Posterior vena cava (tissue), 2 donors: ENCODE measurements at places on chromosomes 16 and 17. TPM values are rescaled to one million over a fixed set of nuclear protein-coding genes. Genes with fewer than 3 reads are reported as not detected.

The CCL1 gene
- total RNA-seq, result not detected

The NPB gene
- total RNA-seq, result 0.29 TPM

The NSF gene
- 49.5 TPM for total RNA-seq

The MT1M gene
- total RNA-seq, result 82.2 TPM

The NT5M gene
- total RNA-seq, result 3.0 TPM

The PRR11 gene
- total RNA-seq, result 0.81 TPM

The TPSD1 gene
- 0.57 TPM for total RNA-seq

The SLC38A7 gene
- 13.2 TPM for total RNA-seq

The KRTAP9-1 gene
- total RNA-seq, result not detected

The TLK2 gene
- 37.0 TPM for total RNA-seq

The NXN gene
- 46.3 TPM for total RNA-seq

The KRT15 gene
- total RNA-seq, result not detected

The LIMD2 gene
- 9.6 TPM for total RNA-seq

- DNase-seq, result no peak
Observed at GRCh38 chr16:57998486-57998885, 2.0 kb downstream of the ZNF319 start.

DNA sequence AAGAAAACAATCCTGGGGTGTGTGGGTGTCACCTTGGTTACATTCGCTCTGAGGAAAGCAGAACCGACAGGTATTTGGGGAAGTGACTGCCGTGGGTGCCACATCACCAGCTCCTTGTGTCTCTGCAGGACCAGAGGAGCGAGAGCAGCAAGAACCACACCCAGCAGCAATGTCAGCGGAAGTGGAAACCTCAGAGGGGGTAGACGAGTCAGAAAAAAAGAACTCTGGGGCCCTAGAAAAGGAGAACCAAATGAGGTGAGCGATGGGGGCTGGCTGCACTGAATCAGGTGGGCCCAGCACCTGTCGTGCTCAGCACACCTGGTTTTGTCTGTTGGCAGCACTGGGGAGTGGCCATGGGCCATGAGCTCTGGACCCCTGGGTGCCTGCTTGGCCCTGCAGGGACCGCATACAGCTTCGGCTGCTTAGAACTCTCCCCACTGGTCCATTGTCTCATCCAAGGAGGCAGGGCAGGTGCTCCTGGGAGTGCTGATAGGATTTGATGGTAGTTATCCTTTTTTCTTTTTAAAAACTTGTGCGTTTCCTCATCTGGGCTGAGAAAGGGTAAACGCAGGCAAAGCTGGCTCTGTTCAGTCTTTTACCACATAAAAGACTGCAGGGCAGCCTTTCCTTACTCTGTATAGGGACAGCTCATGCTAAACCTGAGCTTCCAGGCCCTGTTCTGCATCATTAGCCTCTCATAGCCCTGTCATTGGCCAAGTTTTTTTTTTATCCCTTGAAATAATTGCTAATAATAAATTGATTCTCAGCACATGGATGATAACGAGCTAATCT, 29.4 kb downstream of the HMOX2 start:
- DNase-seq, result no peak

DNA sequence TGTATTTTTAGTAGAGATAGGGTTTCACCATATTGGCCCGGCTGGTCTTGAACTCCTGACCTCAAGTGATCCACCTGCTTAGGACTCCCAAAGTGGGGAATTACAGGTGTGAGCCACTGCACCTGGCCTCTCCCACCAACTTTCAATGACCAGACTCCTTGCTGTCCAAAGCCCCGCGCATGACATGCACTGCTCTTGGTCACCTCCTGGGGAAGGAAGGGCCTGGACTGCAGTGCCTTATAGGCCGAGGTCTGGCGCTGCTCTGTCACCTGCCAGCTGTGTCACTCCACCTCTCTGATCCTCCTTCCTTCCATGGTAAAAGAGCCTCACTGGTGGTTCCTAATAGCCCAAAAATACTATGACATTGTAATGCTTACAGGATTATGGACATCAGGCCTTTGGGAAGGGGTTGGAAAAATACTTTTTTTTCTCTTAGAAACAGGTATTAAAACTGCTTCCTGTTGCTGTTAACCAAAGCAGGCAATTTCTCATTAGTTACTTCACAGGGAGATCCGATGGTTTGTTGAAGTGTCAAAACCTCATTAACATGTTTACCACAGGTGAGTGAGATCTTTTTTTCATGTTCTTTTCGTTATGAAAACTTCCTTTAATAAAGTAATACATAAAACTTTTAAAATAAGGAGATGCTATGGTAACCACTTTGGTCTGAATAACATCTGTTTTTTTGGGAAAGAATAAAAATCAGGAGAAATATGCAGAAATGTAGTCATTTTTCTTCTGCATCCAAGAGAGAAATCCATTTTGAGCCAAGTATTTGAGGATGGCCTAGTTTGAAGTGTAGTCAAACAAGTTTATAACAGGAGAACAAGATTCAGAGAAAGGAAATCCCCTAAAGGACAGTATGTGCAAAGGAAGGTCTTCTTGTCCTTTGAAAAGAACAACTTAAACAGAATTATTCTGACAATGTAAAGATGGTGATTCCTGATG, 35.5 kb downstream of the GRB7 start:
- DNase-seq, result no peak

GRCh38 chr16:9170470-9170869, 79.0 kb downstream of the HAPSTR1 start:
- DNase-seq, result no peak

DNA sequence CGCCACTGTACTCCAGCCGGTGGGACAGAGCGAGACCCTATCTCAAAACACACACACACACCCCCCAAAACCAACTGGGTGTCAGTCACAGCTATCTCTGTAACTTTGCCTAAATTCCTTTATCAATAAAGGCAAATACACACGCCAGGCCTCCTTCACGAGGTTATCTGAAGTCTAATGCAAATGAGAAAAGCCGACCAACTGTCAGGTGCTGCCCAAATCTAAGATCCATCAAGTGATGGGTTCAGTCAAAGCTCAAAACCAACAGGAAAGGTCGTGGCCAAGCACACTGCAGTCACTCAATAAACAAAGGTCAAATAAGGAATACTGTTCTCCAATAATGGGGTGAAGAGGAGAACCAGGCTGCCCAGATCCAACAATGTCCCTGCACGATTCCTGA, 1.1 kb downstream of the ANKFY1 start:
- no peak for DNase-seq

GRCh38 chr16:70750893-70751467, 50.0 kb downstream of the VAC14 start:
- peak; percentile 94 for DNase-seq

DNA sequence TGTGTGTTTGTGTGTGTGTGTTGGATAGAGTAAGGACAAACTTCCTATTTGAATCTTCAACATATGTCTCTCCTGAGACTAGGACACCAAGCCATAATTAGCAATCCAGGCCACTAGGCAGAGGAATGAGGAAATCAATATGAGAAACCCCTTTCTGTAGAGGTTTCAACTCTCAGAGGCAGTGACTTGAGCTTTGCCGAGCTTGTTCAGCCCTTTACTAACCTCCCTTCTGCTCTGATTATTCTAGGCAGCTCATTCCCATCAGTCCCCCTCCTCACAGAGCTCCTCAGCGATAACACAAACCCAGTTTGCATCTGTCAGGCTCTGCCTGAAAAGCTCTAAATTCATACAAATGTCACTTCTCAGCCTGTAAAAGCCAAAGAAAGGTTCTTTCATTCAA, 1030.3 kb downstream of the CDH8 start:
- no peak for DNase-seq

DNA sequence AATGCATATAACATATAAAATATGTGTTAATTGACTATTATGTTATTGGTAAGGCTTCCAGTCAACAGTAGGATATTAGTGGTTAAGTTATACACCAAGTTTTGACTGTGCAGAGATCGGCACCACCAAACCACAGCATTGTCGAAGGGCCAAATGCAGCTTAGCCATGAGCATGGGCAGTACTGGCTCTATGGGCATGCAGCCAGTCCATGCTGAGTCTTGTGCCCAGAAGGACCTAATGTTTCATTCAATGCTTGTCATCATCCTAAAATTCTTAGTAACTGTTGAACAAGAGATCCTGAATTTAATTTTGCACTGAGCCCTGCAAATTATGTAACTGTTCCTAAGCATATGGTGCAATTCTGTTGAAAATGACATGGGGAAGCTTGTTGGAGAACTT, 233.4 kb upstream of the HS3ST3A1 start:
- no peak for DNase-seq

GRCh38 chr17:13678361-13678760, 76.6 kb upstream of the HS3ST3A1 start:
- no peak for DNase-seq

- no peak for DNase-seq
Observed at GRCh38 chr16:29649588-29650494, 13.2 kb upstream of the SPN start.

DNA sequence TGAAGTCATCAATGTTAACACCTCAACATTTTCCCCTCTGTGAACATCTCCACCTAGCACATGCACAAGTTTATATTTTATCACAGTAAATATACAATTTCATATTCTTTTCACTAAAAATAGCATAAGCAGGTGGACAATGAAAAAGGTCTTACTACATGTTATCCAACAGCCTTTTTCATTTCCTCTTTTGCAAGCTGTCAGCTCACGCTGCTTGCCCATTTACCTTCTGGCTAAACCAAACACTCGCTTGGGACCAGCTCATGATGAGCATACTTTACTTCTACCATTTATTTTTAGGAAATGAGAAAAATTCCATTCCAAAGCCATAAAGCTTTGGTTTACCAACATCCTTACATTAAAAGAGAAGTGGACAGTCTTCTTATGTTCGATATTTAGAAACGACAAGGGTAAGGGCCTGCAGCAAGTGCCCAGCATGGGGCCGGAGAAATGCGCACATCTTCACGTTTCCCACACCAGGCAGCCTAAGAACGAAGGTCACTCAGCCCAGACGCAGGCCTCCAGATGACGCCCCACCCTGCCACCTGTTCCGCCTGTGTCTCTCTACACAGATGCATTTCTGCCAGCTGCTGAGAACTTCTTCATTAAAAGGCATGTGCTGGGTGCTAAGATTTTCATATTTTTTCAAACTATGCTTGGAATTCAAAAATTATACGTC, 13.9 kb downstream of the SNN start:
- peak; percentile 53 for DNase-seq

DNA sequence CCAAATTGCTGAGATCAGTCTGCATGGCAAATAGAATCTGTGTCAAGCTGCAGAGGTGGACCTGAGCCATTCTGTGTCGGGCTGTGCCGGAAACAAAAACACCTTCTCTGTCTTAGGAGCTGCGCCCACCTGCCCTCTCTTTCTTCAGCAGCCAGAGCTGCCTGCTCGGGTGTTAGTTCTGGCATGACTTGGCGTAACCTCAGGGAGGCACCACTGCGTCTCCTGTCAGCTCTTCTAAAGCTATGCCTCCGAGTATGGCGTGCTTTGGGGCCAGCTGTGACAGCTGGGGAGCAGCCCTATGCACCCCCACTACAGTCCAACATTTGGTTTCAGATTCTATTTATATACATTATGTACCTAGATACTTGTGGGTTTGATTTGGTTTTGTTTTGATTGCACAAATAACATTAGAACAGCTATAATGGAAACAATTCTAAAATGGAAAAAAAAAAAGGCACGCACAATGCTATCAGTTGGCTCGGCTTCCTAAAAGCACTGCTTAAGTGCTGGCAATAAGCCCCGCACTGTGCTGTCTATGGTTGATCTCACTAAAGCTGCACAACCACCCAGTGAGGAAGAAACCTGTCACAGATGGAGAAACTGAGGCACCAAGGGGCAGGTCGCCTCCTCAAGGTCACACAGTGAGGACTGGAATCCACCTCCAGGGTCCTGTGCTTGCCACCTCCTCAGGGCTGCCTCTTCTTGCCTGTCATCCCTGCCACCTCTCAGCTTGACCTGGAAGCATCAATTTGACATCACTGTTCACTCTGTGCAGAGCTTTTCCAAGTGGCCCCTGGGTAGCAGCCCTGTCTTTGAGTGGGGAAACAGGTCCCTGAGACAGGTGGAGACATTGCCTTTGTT, 18.7 kb upstream of the ADGRG1 start:
- peak; percentile 72 for DNase-seq

- DNase-seq, result no peak
Observed at GRCh38 chr17:58039975-58040374, 32.9 kb upstream of the SRSF1 start.

GRCh38 chr16:22648141-22648540, 137.4 kb downstream of the NPIPB5 start:
- DNase-seq, result no peak

DNA sequence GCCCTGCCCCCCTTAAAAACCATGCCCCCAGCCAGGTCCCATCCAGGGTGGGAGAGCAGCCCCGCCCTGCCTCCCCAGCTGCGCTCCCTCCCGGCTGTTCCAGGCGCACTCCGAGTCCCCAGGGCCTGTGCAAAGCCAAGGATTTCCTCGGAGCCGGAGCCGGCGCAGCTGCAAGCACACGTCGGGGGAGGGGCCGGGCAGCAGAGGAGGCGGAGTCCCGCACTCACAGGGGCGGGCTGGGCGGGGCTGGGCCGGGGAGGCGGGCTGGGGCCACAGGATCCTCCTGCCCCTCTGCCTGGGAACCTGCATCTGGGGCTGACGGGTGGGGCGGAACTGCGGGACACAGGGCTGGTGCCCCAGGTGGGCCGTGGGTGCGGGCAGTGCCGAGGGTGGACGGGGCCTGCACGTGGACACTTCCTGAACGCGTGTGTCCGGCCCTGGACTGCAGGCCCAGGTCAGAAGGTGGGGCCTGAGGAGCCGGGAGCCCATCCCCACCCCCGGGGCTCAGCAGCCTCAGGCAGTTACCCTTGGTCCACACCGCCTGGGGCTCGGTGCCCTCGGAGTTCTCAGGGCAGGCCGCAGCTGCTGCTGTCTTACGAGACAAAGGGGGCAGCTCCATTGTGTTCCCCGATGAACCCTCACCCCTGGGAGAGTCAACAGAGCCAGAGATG, 24.0 kb upstream of the SSTR5 start:
- DNase-seq, result no peak

GRCh38 chr16:66578651-66579531, at the start of gene CMTM2:
Gene CMTM2 (plus strand): TSS chr16:66579463. CDS start chr16:66579608, 145 bp downstream.
- DNase-seq, result no peak

GRCh38 chr17:78795861-78796516, 13.9 kb upstream of the CYTH1 start:
- DNase-seq, result peak; percentile 29

GRCh38 chr16:21184834-21185233, 26.4 kb downstream of the LDAF1 start:
- DNase-seq, result no peak

DNA sequence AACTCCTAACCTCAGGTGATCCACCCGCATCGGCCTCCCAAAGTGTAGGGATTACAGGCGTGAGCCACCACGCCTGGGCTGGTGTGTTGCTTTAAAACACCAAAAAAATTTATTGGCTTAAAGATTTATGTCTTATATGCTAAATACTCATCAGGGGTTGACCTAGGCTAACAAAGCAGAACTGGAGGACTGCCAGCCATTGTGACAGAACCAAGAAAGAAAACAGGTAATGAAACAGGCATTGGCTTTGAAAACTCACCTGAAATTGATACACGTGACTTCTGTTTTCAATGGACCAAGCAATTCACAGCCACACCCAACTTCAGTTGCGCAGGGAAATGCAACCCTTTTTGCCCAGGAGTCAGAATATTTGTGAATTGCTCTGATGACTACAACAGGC, 4.9 kb upstream of the PHAF1 start:
- no peak for DNase-seq
